ENCODE measurements at places on chromosomes 11 and 22.

DNA sequence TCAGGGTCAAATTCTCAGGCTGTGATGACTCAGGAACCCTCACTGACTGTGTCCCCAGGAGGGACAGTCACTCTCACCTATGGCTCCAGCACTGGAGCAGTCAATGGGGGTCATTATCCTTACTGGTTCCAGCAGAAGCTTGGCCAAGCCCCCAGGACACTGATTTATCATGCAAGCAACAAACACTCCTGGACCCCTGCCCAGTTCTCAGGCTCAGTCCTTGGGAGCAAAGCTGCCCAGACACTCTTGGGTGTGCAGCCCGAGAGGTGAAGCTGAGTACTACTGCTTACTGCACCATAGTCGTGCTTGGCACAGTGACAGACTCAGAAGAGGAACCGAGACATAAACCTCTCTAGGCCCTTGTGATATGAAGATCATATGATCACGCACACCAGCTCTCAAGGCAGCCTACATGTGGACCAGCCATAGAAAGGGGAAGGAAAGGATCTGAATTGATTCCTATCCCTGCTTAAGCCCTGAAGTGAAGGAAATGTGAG lies 58.2 kb downstream of the ZNF280B start:
- DNase-seq = no peak

DNA sequence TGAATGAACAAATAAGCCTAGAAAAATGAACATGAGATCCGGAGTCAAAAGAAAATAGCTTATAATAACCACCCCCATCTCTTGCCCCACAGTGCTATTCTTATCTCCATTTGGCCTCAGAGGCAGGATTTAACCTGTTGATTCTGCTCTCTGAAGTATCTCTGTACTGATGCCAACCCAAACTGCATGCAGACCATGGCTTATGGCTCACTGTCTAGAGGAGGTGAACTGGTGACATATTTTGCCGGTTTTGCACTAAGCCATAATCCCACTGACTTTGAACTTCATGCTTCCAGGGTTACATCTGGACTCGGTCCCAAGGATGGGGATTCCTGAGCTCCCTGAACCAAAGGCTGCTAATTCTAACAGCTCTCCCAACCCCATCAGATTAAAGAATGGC lies 397.1 kb downstream of the TENM4 start:
- no peak for DNase-seq

- DNase-seq = no peak
Observed at GRCh38 chr22:23079240-23079768, 9.0 kb downstream of the GNAZ start.

DNA sequence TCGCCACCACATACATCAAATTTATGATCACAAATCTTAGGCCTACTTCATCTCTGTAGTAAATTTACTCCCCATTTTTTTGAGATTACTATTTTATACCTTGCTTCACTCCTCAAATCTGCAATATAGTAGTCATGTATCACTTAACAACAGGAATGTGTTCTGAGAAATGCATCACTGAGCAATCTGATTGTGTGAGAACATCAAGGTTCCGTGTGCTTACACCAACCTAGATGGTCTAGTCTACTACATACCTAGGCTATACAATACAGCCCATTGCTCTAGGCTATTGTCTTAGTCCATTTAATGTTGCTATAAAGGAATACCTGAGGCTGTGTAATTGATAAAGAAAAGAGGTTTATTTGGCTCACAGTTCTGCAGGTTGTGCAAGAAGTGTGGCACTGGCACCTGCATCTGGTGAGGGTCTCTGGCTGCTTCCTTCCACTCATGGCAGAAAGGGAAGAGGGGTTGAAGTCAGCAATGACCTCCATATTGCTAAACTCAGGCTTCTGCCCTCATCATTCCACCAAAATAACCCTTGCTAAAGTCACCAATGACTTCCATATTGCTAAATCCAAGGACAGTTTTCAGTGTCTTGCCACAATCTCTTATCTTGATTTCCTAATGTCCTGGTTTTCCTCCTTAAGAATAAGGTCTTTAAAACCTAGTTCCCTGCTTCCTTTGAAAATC lies 140.3 kb downstream of the RBFOX2 start:
- DNase-seq = no peak

- no peak for DNase-seq
Observed at GRCh38 chr22:38413085-38414008, 41.7 kb downstream of the KCNJ4 start.
